Transverse colon (tissue), 4 donors: ENCODE measurements at places on chromosomes 7 and 10. TPM values are rescaled to one million over a fixed set of nuclear protein-coding genes. Genes with fewer than 3 reads are reported as not detected.

- DNase-seq = no peak
Measured at GRCh38 chr7:130329681-130330080, 14.9 kb upstream of the CPA5 start.

The RGR gene
- total RNA-seq = 6.0 TPM

DNA sequence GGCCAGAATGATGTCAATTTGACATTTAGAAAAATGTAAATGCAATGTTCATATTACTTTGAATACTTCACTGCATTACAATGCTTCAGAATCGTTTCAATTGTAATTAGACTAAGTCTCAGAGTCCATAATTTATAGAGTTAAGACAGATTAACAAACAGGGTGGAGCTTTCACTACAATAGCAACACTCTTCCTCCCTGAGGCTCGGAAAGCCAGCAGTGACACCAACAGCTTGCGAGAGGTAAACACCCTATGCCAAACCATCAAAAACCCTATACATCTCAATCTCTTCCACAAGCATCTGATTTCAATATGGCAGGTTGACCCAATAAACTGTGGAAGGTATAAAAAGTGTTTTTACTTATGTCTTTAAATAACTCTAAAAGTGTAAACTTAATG is 72.2 kb downstream of the DOCK4 start:
- no peak for DNase-seq

- no peak for DNase-seq
Measured at GRCh38 chr7:47408675-47409074, 173.2 kb downstream of the TNS3 start.

DNA sequence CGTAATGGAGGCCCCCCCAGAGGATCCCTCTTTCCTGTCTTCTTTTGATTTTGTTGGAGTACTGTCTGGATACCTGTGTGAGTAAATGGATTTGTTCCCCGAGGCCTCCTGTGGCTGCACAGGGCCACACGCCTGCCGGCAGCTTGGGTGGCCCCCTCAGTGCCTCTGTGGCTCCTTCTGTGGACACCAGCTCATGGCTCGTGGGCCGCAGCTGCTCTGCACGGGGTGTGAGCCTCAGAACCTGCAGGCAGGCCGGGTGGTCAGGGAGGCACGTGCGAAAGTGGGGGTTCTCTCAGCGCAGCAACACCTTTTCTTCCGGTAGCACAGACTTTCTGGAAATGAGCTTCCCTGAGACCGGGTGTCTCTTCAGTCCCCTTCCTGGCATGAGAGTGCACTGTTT is 70.3 kb downstream of the WDR37 start:
- no peak for DNase-seq

DNA sequence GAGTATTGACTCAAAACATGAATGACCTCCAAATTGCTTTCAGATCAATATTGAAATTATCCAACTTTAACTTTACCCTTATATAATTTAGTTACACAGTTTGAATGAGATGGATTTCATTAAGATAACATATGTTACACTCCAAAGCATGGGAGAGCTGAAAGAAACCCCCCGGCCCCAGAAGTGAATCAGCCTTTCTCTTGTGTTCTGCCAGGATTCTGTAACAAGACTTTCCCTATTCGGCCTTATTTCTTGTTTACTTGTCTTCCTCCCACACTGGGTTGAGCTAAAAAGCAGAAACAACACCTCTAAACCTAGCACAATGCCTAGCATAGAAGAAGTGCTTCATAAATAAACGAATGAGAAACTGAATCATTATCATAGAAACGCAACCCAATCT is 224.8 kb downstream of the ADAM12 start:
- DNase-seq = no peak

DNA sequence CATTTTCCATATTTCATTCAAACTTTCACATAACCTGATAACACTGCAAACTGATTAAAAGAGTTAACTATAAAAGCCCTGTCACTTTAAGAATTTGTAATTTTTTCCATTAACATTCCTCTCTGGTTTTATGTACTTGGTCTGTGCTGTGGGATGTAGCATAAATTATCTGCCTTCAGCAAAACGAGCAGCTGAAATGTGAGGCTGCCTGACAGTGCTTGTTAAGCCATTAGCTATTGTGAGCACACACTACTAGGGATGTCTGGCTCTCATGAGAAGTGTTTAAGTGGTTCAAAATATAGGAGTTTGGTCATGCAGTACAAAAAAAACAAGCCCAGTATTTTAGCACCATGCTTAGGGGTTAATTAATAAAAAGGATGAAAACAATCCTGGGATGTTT is 63.0 kb downstream of the HOXA1 start:
- DNase-seq = no peak

DNA sequence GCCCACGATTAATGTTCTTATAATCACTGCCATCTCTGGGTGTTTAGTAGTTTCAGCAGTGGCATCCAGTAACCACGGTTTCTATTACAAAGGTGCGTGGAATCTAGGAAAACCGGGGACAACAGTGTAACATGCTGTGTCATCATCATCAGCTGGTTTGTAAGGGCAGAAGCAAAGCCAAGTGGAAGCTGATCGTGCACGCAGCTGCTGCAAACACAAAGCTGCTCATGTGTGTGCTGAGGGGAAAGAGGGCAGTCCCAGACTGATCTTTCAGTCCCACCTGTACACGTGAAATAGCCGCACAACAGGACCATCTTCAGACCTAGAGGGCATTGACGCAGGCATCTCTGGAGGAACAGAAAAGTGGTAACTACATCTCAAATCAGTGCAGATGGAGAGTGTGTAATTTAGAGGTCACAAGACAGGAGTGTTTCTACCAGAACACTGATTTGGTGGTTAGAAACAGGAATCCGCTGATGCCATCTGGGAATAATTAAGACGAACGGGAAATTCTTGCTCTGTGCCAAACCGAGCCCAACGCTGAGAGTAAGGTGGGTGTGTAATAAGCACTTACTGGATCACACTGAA is 13.4 kb downstream of the ANKRD16 start:
- DNase-seq = no peak

DNA sequence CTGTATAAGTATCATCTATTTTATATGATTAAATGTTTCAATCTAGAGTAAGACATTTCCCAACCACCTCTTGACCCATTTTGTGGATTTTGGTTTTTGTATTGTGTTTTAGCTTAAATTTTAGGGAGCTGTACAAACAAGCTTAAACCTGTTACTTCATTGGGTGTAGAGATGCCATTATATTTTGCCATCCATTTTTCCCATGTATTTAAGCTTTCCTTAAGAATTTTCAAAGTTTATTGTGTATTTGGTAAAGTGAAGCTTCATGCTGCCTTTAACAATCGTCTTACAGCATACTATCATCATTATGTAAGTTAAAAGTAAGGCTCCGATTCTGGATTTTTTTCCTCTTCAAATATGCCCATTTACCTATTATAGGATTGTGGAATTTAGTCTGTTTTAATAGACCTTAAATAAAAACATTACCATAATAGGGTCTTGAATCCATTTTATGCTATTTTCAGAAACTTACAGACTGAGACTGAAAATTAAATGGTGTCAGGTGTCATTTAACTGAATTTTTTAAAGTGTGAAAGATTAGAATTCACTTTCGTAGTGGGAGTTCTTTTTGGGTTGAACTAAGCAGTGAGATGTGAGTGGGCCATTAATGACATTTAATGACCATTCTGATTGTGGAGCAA is 2.2 kb downstream of the KMT2E start:
- no peak for DNase-seq

- DNase-seq = no peak
Measured at GRCh38 chr10:113711142-113711541, 31.4 kb downstream of the CASP7 start.

DNA sequence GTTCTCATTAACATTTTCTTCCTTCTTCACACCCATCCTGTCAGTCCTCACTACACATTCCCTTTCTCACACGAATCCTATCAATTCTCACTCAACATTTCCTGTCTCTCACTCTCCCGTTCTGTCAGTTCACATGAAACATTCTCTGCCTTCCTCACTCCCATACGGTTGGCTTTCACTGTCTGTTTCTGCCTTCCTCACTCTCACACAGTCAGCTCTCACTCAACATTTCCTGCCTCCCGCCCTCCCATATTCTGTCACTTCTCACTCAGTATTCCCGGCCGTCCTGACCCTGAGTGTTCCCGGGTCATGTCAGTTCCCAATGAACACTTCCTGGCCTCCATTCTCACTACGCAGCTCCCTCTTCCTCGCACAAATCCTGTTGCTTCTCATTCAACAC is 61.5 kb downstream of the DYNC2I1 start:
- DNase-seq = no peak

GRCh38 chr7:44618753-44619152 is 12.3 kb downstream of the OGDH start:
- DNase-seq = no peak
